Common myeloid progenitor, CD34-positive (primary cell): ENCODE measurements at places on chromosomes 3 and 15.

DNA sequence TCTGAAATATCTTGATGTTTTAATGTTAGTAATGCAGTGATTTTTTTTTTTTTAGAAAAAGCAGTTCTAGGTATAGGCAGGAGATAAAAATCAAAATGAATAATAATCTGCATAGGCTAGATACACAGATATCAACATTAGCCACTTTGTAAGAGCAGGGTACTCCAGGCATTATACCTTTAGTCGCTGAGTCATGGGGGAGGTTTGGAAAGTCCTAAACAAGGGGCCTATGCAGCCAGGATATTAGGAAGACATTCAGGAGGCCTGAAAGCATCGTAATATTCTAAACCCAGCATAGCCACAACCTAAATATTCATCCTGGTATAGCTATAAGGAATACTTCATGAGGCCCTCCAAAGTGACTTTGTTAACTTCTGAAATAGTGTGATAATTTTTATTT is 258.1 kb upstream of the NECTIN3 start:
- no peak for DNase-seq

DNA sequence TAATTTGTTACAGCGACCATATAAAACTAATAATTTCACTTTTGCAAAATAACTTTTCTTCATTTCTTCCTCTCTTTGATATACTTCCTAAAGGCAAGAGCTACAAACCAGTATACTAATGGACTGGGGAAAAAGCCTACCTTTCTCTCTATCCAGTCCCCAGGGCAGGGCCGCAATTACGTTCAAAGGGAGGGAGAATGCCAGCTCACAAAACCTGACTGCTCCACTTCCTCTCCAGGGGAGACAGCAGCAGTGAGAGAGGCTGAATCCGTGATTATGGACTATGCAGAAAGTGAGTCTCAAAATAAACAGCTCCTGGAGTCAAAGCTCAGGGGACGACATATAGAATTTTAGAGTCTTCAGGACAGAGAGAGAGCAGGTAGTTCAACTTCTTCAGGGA is 126.9 kb upstream of the HES1 start:
- no peak for DNase-seq

DNA sequence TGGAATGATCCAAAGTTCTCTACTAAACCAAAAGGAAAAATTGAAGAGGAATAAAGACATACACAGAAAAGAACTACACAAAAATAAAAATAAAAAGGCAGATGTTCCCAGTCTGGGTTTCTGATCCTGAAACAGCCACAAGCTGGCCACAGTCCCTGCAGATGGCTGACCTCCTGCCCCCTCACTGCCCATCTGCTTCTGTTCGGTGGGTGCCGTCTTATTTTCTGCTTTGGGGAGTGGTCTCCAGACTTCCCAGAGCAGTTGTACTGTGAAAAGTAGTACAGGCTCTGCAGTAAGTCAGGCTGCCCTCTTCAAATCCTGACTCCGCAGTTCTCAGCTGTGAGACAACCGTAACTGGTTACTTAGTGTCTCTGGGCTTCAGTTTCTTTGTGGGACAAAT is 94.5 kb downstream of the ARNT2 start:
- DNase-seq, result no peak

- no peak for DNase-seq
Measured at GRCh38 chr3:72041511-72041910, 256.6 kb upstream of the PROK2 start.

- DNase-seq, result no peak
Measured at GRCh38 chr3:186815435-186815834, 9.2 kb upstream of the RFC4 start.

GRCh38 chr3:142053835-142054234 is 95.5 kb downstream of the TFDP2 start:
- no peak for DNase-seq

DNA sequence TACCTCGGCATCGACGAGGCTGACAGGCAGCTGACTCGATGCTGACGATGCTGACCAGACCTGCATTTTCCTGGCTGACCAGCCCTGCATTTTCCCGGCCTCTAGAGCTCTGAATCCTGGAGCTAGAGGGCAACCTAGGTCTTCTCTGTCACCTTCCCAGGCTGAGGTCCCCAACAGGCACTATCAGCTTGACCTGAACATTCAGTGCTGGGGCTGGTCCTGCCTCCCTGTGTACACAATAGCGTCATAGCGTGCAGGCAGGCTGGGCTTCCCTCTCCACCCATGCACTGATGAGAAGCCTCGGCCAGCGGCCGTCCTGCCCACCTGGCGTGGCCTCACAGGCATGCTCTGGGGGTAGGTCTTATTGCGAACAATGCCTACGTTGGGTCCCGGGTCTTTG is 62.3 kb upstream of the SNRPA1 start:
- DNase-seq, result no peak

DNA sequence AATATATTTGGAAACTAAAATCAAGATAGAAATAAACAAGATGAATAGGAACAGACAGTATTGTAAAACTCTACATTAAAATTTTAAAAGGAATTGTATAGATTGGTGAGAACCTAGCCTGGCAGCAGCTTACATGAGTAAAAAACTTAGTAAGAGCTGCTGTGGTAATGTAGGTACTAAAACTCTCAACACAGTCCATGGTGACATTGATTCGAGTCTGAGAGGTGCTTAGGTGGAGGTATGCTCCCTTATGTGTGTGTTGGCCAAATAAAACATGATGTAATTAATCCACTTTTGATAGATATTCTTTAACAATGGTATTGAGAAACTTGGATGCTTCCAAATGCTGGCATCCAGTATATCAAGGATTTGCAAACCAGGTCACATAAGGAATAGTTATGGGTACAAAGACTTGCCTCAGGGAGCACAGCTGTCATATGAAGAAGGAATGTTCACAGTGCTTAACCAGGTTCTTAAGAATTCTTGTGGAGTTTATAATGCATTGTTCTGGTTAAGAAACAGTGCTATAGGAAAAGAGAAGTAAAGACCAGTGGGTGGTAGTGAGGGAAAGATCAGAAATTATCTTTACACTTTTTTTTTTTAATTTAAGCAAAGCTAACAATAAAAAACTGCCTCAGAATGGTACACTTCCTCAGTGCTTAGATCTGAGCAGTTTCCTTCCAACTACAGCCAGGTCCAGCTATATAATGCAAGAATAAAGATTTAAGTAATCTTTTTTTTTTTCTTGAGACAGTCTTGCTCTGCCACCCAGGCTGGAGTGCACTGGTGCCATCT is 24.6 kb upstream of the IL20RB start:
- no peak for DNase-seq

DNA sequence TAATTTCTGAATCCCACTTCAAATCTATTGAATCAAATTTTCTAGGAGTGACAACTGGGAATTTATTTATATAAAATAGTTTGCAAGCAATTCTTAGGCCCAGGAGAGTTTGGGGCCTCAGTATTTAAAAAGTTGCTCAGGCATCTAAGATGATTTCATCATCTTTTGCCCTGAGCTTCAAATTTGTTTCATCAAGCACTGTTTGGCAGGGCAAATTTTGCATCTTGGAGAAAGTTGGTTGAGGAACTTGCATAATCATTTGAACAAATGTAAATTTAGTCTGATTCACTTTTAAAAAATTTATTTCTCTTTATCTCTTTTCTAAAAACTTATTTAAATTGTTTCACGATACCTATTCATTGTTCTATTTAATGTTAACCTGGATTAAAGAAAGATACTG is 702.8 kb downstream of the SI start:
- no peak for DNase-seq
